ENCODE measurements at places on chromosomes 5 and 9.

- no peak for DNase-seq
Observed at GRCh38 chr5:157540707-157541446, 34.7 kb downstream of the ADAM19 start.

DNA sequence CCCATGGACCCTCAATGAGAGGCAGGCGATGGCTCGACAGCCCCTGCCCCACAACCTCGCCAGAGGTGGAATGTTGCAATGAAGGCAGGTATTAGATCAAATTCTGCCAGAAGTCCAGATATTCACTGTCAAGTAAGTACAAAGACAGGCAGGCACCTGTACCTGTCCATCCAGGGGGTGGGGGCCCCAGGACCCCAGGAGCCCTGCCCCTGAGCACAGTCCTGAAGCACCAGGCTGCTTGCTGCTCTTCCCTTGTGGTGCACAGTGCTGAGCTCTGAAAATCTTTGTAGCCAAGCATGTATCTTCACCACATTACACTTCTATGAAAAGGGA is 26.2 kb upstream of the HMCN2 start:
- no peak for DNase-seq

- DNase-seq = no peak
Observed at GRCh38 chr9:106846857-106847256, 16.1 kb upstream of the ZNF462 start.

DNA sequence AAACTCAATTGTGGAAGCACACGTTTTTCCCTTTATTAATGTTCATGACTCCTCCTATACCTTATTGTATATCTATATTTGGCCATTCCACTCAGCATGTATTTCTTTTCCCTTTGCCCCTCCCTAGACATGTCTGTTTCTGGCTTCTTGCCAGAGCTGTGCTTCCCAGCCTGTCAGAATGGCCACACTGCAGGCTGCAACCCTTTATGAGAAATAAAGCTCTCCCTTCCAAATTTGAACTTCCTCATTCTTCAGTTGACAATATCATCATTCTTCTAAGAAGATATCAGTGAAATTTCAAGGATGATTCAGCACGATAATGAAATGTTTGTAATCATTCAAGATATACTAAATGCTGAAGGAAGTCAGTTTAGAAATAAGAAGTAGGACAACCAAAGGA is 107.6 kb upstream of the PRSS3 start:
- no peak for DNase-seq

Data from stimulated activated CD4-positive, alpha-beta T cell treated with anti-CD3 and anti-CD28 coated beads, Interleukin-15, amount 100 ng/mL, for 1 hour (primary cell).